ENCODE measurements at places on chromosomes 12 and 14. TPM values are rescaled to one million over a fixed set of nuclear protein-coding genes. Genes with fewer than 3 reads are reported as not detected.

FSCB gene
- not detected for total RNA-seq

KLHDC1 gene
- total RNA-seq, result 5.0 TPM

NR1H4 gene
- total RNA-seq, result not detected

LRRIQ1 gene
- total RNA-seq, result 0.11 TPM

ISM2 gene
- not detected for total RNA-seq

CMKLR1 gene
- total RNA-seq, result 2.9 TPM

OR4K14 gene
- total RNA-seq, result not detected

BCL7A gene
- total RNA-seq, result 4.2 TPM

PMCH gene
- total RNA-seq, result not detected

REC8 gene
- total RNA-seq, result 3.5 TPM

WNT1 gene
- total RNA-seq, result not detected

All from GM23248 (cell line).